ENCODE measurements at places on chromosomes 7 and 10.

- DNase-seq = no peak
These were observed 845 bp downstream of the CCDC172 start for GRCh38 chr10:116324951-116325635.

DNA sequence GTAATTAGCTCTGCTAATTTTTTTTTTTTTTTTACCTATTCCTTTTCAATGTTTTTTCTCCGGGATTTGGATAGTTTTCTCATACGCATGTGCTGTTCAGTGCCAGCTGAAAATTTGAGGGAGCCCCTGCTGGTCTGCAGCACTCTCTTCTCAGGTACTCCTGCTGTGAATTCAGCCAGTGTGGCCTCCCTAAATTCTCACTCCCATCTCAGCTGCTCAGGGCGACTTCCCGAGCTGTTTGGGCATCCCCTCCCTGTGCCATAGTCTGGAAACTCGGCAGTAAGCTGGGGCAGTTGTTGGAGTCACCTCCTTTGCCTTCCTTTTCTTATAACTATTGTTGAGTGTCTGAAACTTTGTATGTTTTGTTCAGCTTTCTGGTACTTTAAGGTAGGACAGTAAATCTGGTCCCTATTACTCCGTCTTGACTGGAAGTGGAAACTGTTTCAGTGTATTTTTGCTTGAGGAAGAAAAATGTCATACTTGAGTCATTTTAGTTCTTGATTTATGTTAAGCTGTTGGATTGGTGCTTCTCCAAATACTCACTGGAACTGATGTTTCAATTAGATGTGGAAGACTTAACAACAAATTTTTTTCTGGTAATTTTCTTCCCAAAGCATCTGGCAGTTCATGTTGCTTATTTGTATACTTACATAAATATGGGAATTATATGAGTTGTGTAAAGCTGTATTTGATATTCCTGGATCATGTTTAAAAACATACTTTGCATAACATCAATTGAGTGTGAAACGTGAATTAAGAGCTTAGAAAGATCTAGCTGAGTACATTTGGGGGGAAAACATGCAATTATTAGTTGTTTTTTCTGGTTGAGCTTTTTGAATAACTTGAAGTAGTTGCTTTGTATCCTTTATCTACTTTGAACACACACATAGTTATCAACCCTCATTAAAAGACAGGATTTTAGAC lies 33.7 kb downstream of the MINPP1 start:
- no peak for DNase-seq

GRCh38 chr7:102061354-102061945 lies 225.2 kb upstream of the SH2B2 start:
- no peak for DNase-seq

DNA sequence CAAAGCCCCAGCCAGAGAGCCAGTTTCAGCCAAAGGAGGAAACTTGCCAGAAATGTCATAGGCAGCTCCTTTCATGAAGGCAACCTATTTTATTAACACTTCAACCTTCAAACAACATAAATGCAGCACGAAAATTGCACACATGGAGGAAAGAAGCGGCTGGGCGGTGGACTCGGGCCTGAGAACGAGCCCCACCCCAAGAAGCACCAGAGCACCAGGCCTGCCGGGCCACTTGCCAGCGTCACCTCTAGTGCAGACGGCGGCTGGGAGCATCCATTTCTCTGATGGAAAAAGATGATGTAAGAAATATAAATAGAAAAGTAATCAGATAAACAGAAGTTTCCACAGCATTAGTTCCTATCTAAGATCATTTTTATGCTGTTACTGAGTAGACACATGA lies 100.0 kb downstream of the TCERG1L start:
- DNase-seq = no peak

GRCh38 chr10:110218632-110219031 lies 11.2 kb downstream of the MXI1 start:
- peak; percentile 12 for DNase-seq

GRCh38 chr10:95559896-95560277 lies 1.3 kb downstream of the SORBS1 start:
- no peak for DNase-seq

GRCh38 chr7:5472432-5473315 lies 49.0 kb upstream of the TNRC18 start:
- DNase-seq = no peak

- DNase-seq = no peak
These were observed 5.1 kb downstream of the CALML3 start for GRCh38 chr10:5529702-5530411.

DNA sequence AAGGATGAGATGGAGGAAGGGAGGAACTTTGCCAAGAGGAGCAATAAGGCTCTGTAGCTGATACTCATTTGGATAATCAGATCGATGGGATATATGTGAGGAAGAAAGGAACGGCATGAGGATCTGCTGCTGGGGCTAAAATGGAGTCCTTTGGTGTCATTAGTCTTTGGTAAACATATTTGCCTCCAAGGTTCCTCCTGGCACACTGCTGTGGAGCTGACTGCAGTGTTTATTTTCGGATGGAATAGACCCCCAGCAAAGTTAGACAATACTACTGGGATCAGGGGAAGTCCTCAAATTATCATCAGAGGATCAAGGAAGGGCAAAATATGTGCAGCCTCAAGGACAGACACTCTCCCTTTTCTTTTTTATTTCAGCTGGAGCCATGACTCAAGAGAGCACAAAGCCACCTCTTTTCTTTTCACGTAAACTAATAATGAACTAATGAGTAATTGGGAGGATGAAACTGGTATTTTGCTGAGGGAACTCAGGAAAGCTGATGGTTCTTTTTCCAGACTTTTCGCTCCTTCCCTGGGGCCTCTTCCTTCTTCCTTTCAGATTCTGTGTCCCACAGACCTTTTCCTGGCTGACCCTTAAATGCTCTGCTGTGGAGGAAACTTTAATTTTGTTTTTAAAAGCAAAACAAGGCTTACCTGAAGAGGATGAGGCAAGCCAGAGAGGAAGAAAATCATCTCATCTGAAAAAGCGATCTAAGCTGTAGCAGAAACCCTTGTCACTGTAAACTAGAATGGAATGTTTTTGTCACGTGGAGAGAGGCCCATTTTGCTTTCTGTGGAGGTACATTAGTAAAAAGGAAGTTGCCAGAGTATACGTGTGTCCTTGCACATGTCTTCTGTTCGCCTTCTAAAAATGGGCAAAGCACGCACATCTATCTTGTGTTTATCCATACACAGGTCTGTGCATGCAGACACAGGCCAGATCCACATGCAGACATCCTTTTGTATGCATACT lies 33.3 kb downstream of the LRMDA start:
- peak; percentile 19 for DNase-seq

DNA sequence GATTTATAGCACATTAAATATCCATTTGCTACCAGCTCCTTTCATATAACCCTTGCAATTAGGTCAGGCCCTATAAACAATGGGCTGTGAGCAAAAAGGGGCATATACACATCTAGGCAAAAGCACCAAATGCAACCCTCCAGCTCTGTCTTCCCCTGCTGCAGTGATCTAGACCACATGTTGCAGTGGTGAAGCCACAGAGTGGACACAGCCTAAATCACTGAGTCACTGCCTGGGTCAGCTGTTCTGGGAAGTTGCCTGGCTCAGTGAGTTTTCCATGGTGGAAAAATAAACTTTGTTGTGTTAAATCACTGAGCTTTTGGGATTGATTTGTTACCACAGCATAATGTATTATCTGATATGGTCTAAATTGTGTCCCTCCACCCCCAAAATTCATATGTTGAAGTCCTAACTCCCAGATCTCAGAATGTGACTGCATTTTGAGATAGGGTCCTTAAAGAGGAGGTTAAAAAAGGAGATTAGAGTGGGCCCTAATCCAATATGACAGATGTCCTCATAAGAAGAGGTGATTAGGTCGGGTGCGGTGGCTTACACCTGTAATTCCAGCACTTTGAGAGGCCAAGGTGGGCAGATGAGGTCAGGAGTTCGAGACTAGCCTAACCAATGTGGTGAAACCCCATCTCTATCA lies 70.4 kb downstream of the ZFAND4 start:
- DNase-seq = peak; percentile 72

DNA sequence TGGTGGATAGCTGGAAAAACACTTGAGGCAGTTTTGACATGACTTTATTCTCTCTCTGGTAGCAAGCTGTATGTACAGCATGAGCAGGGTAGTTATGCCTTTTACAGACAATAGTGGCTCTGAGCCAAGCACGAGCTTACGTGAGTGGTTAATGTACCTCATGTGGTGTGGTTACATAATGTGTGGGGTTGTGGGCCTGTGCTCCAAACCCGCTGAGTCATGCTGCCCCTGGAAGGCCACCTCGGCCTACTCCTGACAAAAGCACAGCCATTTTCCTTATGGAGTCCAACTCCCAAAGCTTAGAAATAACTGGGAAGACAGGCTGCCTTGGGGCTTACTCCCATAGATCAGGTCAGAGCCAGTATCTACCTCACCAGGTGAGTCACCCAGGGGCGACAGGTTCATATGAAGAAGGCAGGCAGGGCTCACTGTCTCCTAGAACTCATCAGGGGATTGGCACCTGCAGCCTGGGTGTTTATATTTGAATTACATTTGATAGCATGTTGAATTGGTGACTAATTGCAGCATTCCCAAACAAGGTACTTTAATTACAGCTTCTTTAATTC lies 404.5 kb downstream of the ADRA2A start:
- no peak for DNase-seq

GRCh38 chr10:17125206-17125893 lies 4.3 kb downstream of the CUBN start:
- DNase-seq = no peak

- DNase-seq = no peak
These were observed 225.6 kb upstream of the CACNA2D1 start for GRCh38 chr7:82669141-82669540.

DNA sequence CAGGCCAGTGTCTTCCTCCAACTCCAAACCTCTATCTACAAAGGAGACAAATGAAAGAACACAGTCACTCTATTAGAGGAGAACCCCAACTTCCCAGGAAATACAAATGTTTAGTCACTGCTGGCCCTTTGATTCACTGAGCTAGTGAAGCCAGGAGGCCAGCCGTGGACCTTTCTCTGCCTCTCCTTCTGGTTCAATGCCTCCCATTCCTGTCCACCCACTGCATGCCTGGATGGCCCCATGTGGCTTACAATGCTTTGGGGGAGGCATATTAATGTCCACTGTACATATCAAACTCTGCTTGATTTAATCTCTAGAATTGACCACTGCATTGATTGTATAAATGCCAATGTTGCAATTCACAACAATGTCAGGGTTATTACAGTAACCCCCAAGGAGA lies 687.3 kb downstream of the KCNMA1 start:
- DNase-seq = no peak

GRCh38 chr7:77337456-77337990 lies 78.6 kb downstream of the GSAP start:
- no peak for DNase-seq

DNA sequence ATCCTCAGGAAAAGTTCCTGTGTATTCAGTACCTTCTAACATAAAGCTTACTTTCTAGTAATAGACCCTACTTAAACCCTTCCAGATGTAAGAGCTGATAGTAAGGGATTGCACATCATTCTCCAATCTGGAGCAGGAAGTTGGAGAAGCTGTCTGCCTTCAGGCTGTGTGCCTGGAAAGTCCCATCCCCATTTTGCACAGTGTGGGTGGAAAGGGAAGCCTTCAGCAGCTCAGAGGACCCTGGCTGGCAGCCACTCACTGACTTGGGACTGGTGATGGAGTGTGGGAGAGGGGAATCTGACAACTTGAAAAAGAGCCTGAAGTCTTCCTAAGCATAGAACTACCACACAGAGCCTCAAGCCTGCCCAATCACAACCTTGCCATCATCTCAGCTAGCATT lies 164.1 kb upstream of the ADO start:
- no peak for DNase-seq

GRCh38 chr10:48439031-48439430 lies 132.6 kb downstream of the MAPK8 start:
- DNase-seq = peak; percentile 37

- peak; percentile 56 for DNase-seq
These were observed 108.8 kb downstream of the EGFR start for GRCh38 chr7:55127622-55128081.

DNA sequence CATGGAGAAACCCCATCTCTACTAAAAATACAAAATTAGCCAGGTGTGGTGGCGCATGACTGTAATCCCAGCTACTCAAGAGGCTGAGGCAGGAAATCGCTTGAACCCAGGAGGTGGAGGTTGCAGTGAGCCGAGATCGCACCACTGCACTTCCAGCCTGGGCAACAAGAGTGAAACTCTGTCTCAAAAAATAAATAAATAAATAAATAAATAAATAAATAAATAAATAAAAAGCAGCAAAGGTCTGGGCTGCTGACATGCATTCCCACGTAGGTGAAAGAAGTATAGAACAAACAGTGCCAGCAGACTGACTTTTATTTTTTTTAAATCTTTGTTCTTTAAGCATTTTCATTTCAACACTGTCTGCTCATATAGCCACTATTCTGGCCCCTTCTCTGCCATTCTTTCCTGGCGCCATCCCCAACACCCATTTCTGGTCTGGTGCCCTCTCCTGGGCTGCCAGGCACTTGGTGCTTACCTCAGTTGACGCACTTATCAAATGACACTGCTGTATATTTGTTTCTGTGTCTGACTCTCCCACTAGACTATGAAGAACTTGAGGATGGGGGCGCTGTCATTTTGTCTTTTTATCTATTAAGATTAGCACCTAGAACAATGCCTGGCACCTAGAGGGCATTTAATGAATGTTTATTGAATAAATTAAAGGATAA lies 15.6 kb downstream of the FAM107B start:
- no peak for DNase-seq

- no peak for DNase-seq
These were observed 57.7 kb downstream of the NCAPG2 start for GRCh38 chr7:158646766-158647474.

- no peak for DNase-seq
These were observed 2.8 kb upstream of the CFAP43 start for GRCh38 chr10:104234934-104235333.

- no peak for DNase-seq
These were observed 7.1 kb downstream of the FOXK1 start for GRCh38 chr7:4689151-4689550.

DNA sequence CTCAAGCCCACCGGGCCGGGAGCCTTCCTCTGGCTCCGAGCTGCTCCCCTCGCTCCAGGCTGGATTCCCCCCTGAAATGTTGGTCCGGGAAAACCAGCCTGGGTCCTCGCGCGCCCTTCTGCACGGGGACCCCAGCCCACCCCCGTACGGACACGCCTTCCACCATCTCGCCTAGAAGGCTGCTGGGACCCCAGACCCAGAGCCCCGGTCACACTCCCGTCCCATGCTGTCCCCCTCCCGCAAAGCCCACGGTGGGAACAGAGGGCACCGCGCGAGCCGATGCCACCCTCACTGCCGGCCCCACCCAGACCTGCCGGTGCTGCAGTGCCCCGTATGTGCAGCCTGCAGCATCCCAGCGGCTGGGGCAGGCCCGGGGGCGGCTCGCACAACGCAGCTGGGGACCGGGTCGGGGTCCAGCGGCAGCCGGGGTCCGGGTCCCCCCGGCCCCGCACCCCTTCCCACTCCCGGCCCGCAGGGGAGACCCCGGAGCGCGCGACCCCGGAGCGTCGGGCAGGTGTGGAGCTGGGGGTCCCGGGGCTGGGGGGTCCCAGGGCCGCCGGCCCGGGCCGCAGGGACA lies 871 bp downstream of the SPOCK2 start:
- no peak for DNase-seq

GRCh38 chr7:157817433-157817832 lies 480.6 kb downstream of the DNAJB6 start:
- no peak for DNase-seq

- no peak for DNase-seq
These were observed 7.5 kb downstream of the FBH1 start for GRCh38 chr10:5897504-5897903.

- DNase-seq = no peak
These were observed 316.1 kb upstream of the MTPN start for GRCh38 chr7:136293272-136293671.

GRCh38 chr10:27285093-27285492 lies 44.5 kb upstream of the ACBD5 start:
- DNase-seq = peak; percentile 1

GRCh38 chr7:139743267-139743966 lies 34.4 kb downstream of the HIPK2 start:
- DNase-seq = no peak
